Spleen (tissue), 13 donors: ENCODE measurements at places on chromosomes 16 and 17. TPM values are rescaled to one million over a fixed set of nuclear protein-coding genes. Genes with fewer than 3 reads are reported as not detected.

GRCh38 chr17:252456-252855, 71.0 kb upstream of the DOC2B start:
- H3K27me3 ChIP-seq = no peaks in the 10 kb centered on the region
- H3K27ac ChIP-seq = no peak overlapping the region
- no peaks in the 10 kb centered on the region for H3K36me3 ChIP-seq
- no peak overlapping the region for H3K4me3 ChIP-seq
- DNase-seq = peak; percentile 11

DNA sequence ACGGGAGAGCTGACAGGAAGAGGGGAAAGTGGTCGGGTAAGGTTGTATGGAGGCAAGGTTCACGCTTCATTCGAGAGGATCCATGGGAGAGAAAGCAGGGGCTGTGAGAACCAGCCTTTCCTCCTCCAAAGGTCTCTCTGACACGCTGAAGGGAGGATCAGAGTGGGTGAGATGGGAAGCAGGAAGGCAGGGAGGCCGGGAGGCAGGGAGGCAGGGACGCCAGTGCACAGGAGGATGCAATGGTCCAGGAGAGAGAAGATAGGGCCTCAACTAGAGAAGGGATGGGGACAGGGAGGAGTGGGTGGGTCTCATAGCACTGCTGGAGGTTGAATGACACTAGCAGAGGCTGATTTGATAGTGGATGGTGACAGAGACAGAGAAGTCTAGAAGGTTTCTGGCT, 54.1 kb downstream of the PIMREG start:
- peak overlapping the region; percentile 66 for H3K27ac ChIP-seq
- peaks cover 48% of the 10 kb centered on the region for H3K4me1 ChIP-seq
- no peaks in the 10 kb centered on the region for H3K27me3 ChIP-seq
- no peak overlapping the region for H3K4me3 ChIP-seq
- no peaks in the 10 kb centered on the region for H3K36me3 ChIP-seq
- DNase-seq = no peak

- H3K4me1 ChIP-seq = no peaks in the 10 kb centered on the region
- H3K4me3 ChIP-seq = no peak overlapping the region
- no peaks in the 10 kb centered on the region for H3K27me3 ChIP-seq
- H3K36me3 ChIP-seq = no peaks in the 10 kb centered on the region
- no peak for DNase-seq
Observed at GRCh38 chr16:24683250-24683649, 46.2 kb upstream of the TNRC6A start.

DNA sequence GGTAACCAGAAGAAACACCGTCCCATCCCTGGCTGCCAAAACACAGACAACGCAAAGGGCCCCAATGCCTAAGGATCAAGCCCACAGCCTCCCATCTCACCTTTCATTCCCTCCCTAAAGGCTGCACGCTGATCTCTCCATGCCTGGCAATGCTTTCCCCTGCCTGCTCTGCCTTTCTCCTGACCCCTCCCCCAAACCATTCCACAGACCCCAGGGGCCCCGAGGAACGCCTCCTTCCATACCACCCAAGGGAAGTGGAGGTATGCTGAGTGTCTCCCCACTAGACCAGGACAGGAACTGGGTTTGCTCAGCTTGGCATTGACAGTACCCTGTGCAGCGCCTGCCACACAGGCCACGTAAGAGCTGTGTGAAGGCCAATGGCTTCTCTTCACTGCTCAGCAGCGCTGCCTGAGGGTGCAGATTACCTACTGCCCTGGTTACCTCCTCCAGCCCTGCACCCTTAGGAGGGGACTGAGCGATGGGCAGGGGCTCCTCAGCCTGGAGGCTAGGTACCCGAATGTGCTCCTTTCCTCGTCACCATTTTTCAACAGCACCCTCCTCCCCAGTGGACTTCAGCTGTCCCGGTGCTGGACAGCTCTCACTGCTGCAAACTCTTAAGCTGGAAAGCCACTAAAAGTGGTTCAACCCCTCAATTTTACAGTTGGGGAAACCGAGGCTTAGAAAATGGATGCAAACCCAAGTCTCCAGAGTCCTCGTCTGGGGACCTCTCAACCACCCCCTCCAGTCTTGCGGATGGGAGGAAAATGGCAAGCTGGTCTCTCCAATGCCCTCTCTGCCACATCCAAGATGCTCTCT, 45.0 kb downstream of the SRCIN1 start:
- H3K4me1 ChIP-seq = peaks cover 30% of the 10 kb centered on the region
- no peak for DNase-seq
- no peak overlapping the region for H3K4me3 ChIP-seq
- H3K27me3 ChIP-seq = peaks cover 56% of the 10 kb centered on the region
- H3K36me3 ChIP-seq = no peaks in the 10 kb centered on the region

DNA sequence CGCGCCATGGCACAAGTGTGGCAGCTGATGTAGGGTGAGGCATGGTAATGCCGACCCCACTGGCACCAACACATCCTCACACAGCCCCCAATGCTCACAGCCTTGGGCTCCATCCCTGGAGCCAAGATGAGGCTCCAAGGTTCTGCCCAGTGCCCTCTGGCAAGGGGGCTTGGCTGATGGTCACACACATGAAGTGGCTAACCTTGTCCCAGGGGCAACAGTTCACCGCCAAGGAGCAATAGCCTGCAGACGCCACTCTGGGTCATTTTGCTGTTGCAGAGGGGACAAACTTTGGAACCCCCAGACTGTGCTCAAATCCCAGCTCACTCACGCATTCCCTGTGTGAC, 26.8 kb downstream of the TNFRSF13B start:
- H3K27me3 ChIP-seq = no peaks in the 10 kb centered on the region
- H3K27ac ChIP-seq = no peak overlapping the region
- peaks cover 84% of the 10 kb centered on the region for H3K36me3 ChIP-seq
- H3K4me3 ChIP-seq = no peak overlapping the region

GRCh38 chr17:76943781-76944213, 75.6 kb downstream of the MGAT5B start:
- H3K27me3 ChIP-seq = peaks cover 15% of the 10 kb centered on the region
- H3K4me3 ChIP-seq = no peak overlapping the region
- no peak overlapping the region for H3K27ac ChIP-seq
- no peaks in the 10 kb centered on the region for H3K36me3 ChIP-seq
- no peak for DNase-seq
- peaks cover 12% of the 10 kb centered on the region for H3K4me1 ChIP-seq

DNA sequence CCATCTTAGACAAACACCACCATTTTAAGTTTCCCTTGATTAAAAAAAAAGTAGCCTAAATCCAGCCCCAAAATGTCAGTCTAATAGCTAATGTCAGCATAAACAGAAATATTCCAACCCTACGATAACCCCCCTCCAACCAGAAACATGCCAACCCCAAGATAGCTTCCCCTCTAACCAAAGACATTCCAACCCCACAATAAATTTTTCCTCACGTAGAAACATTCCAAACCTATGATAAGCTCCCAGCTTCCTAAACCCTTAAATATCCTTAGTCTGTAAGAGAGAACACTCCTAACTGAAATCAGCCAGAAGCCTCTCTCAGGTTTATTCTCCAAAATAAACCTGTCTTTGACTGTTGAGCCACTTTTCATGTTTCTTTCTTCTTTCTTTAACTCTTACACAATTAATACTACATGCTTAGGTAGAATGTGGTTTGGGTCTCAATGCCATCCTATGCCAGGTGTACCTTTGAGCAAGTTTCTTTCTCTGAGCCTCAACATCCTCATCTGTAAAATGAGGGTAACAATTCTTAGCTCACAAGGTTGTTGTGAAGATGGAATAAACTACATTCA, 10.5 kb upstream of the KRT38 start:
- no peaks in the 10 kb centered on the region for H3K36me3 ChIP-seq
- H3K27me3 ChIP-seq = peaks cover 4% of the 10 kb centered on the region
- no peaks in the 10 kb centered on the region for H3K4me1 ChIP-seq
- H3K27ac ChIP-seq = no peak overlapping the region
- DNase-seq = no peak

The KCNJ16 gene
- 2.1 TPM for total RNA-seq

The OTOP3 gene
- total RNA-seq = not detected

The KCNG4 gene
- total RNA-seq = not detected

The MPP3 gene
- 23.9 TPM for total RNA-seq

The KRT33B gene
- total RNA-seq = not detected
